T-helper 9 cell (primary cell): ENCODE measurements at places on chromosomes 1 and 21.

DNA sequence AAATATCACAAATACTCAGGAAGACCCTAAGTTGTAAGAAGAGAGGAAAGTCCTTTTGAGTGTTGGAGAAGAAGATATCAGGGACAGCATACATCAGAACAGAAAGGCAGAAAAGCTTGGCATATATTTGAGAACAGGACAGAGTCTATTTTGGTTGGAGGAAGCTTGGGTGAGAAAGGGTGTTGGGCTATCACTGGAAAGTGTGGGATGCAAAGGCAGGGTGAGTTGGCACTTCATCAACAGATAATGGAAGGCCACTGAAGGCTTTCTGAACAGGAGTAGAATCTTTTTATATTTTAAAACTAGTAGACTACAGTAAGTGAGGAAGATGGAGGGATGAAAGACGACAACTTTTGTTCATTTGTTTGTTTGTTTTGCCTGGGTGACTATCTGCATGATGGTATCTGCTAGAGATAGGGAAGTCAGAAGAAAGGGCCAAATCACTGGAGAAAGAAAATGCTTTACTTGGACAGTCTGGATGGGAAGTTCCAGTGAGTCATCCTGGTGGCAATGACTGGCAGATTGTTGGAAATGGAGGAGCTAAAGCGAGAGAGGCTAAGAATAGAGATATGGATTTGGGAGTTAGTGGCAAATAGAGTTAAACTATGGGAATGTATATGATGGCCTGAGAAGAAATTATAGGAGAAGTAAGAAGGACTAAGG lies 33.7 kb upstream of the KCNA2 start:
- DNase-seq: no peak

DNA sequence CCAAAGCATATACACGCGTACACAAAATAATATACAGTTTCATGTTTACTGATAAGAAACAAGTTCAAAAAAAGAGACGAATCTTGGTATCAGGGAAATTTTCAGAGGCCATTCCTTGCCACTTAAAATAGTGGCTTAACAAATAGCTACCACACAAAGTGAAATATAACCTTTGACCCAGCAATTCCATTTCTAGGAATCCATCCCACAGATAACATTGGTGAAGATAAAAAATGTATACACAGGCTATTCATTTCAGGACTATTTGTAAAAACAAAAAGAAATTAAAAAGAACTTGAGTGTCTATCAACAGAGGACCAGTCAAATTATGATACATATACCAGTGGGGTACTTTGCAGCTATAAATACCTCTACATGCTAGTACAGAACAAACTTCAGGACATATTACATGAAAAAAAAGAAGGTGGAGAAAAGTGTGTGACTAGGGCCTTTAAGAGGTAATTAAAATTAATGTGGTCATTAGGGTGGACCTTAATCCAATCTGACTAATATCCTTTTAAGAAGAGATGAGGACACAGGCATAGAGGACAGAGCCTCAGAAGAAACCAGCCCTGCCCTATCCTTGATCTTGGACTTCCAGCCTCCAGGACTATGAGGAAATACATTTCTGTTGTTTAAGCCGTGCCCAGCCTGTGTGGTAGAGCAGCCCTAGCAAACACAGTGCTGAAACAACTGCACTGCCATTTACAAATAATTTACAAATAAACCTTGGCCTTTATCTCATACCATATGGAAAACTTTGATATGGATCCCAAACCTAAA lies 7.8 kb downstream of the UBE2G2 start:
- no peak for DNase-seq

GRCh38 chr1:40825435-40825788 lies 36.8 kb downstream of the CITED4 start:
- DNase-seq: no peak

GRCh38 chr1:241396747-241397681 lies 40.0 kb upstream of the RGS7 start:
- DNase-seq: no peak

DNA sequence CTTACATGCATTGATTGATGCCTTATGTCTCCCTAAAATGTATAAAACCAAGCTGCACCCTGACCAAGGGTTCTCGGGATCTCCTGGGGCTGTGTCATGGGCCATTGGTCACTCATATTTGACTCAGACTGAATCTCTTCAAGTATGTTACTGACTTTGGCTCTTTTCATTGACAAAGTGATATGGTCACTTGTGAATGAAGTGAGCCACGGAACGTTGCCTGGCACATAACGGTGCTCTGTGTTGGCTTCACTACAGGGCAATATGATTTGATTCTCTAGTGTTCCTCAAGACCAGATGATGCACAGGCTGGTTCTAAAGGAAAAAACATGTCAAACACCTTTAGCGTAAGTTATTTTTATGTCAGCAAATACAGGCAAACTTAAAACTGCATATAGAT lies 11.4 kb upstream of the IL10RB start:
- no peak for DNase-seq

GRCh38 chr1:95340061-95340460 lies 106.1 kb downstream of the RWDD3 start:
- no peak for DNase-seq

DNA sequence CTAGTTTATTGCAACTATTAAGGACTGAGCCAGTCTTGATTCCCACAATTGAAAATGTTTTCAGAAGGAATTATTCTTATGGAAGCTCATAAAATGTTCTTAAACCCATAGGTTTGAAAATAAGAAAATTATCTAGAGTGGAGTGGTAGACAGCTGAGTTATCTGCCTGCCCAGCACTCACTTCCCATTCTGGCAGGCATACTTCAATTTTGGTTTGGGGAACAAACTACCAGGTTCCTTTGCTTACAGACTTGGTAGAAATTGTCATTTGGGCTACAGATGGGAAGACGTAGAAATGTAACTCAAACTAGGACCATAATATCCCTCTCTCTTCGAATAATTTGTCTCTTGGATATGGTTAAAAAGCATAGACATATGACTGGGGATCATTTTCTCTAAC lies 18.4 kb downstream of the JUN start:
- no peak for DNase-seq

GRCh38 chr1:24725209-24725651 lies 20.0 kb upstream of the CLIC4 start:
- no peak for DNase-seq

- DNase-seq: no peak
These were observed 375.7 kb upstream of the CAMK1G start for GRCh38 chr1:209207701-209208286.

GRCh38 chr1:213982289-213982671 lies 5.5 kb upstream of the PROX1 start:
- no peak for DNase-seq

DNA sequence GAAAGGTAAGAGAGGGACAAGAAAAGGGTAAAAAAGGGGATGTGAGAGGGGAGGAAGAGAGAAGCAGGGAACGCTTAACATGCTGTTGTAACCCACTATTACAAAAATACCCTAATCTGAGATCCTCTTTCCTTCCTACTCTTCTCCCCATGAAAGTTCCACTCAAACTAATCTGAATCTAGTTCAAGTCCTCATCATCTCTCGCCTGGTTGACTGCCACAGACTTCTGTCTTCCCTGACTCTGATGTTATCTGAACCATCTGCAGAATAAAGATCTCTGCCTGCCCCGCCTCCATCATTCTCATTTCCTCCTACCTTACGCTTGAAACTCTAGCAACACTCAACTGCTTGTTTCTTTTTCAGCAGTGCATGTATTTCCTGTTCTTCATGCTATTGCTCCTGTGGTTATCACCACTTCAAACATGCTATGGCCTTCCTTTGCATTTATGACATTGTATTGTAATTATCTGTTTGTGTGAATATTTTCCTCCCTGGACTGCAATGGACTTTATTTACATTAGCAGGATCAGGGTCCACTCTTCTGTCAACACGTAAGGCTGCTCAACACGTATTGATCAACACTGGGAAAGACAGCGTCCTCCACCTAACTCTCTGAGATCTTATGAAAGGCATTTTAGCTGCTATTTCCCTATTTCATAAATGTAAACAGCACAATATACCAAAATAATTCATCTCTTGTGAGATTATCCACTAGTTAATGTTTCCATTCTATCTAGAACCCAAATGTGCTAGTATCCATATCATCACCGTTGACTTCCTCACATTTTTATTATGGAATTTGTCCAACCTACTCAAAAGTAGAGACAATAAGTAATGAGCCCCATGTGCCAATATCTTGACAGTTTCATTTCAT lies 215.5 kb upstream of the USP25 start:
- peak; percentile 29 for DNase-seq

DNA sequence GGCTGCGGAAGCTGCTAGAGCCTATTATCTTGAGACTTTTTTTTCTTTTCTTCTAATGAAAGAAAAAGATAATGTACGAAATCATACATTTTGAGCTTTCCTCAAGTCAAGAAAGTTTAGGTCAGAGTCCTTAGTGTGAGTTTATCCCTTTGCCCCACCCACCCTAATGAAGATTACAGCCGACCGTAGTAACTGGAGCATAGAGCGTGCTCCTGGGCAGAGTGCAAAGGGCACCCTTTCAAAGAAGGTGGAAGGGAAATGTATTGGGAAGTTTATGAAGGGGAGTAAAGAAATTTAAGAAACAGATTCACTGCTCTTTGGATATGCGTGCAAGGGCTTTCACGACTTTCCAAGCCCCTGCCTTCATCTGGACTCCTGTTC lies 17.2 kb downstream of the GNG12 start:
- no peak for DNase-seq

GRCh38 chr1:185292237-185292636 lies 24.8 kb downstream of the IVNS1ABP start:
- DNase-seq: no peak

GRCh38 chr1:204275695-204276370 lies 62.0 kb upstream of the GOLT1A start:
- DNase-seq: no peak

DNA sequence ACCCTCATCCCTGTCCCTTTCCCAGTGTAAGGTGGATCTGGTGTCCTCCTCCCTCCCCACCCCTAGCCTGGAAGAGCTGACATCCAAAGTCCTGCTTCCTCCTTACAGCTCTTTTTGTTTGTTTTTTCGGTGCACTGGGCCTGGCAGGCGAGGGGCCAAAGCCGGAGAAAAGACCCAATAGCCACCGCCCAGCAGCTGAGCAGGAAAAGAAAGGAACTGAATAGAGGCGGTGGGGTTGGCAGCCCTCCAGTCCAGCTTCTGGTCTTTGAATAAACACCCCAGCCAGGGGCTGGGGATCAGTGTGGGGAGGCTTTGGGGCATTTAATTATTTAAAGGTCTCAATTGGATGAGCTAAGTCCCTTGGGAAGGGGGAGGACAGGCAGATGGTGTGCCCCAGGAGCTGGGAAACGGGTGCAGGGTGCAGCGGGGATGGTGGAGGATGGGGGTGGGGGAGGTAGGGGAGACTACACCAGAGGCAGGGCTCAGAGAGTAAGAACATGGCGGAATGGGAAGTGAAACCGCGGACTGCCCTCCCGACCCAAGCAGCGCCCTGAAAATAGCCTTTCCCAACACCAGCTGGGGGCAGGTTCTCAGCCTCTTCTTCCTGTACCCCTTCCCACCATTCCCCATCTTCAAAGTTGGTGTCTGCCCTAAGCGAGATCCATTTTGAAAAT lies 20.2 kb downstream of the BTG2 start:
- DNase-seq: no peak
